ENCODE measurements at places on chromosomes 13 and 19. TPM values are rescaled to one million over a fixed set of nuclear protein-coding genes. Genes with fewer than 3 reads are reported as not detected.

ZNF414 gene
- total RNA-seq: 6.0 TPM

ZNF382 gene
- total RNA-seq: 4.4 TPM

FFAR3 gene
- total RNA-seq: not detected

POLD1 gene
- 89.1 TPM for total RNA-seq

C2CD4C gene
- total RNA-seq: 5.2 TPM

ACP7 gene
- 0.92 TPM for total RNA-seq

NR1H2 gene
- 43.9 TPM for total RNA-seq

ZNF430 gene
- total RNA-seq: 8.0 TPM

EXOC3L2 gene
- 0.27 TPM for total RNA-seq

SYNE4 gene
- 1.2 TPM for total RNA-seq

SGCG gene
- not detected for total RNA-seq

CCDC106 gene
- total RNA-seq: 6.1 TPM

TTC9B gene
- not detected for total RNA-seq

POMP gene
- total RNA-seq: 102 TPM

RELB gene
- 20.5 TPM for total RNA-seq
